ENCODE measurements at places on chromosomes 16 and 17.

DNA sequence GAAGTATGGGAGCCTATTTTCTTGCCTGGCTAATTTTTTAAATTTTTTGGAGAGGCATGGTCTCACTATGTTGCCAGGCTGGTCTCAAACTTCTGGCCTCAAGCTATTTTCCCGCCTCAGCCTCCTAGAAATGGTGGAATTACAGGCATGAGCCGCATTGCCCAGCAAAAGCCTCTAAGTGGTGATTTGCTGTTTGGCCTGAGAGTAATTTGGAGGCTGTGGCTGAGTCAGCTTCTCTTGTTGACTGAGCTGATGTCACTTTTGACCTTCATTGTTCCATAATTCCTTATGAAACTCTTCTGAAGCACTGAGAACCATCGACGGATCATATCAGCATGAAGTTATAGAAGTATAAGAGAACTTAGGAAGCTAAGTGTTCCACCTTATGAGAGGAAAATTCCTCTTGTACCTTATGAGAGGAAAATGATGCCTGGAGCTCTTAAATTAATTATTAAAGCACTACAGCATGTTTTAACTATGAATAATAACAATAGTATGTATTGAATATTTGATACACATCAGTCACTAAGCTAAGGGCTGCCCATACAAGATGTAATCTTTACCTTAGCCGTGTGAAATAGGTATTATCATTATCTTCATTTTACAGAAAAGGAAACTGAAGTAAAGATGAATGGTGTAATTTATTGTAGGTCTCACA lies 220.8 kb upstream of the MON1B start:
- no peak for DNase-seq

DNA sequence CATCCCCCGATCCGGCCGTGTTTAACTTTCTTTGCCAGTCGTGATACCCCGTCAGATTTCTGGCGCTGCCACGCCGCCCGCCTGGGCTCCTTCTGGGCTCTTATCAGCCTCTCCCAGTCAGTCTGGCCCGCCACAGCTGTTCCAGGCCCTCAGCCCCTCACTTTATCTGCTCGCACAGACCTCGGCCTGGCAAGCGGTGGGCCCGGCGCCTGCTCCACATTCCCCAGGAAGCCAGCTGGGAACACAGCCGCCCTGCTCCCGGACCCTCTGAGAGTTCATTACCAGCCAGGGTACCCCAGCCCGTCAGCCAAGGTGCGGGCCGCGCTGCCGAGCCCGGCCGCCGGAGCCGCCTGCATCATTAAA lies 157.5 kb downstream of the ZNF423 start:
- no peak for DNase-seq

DNA sequence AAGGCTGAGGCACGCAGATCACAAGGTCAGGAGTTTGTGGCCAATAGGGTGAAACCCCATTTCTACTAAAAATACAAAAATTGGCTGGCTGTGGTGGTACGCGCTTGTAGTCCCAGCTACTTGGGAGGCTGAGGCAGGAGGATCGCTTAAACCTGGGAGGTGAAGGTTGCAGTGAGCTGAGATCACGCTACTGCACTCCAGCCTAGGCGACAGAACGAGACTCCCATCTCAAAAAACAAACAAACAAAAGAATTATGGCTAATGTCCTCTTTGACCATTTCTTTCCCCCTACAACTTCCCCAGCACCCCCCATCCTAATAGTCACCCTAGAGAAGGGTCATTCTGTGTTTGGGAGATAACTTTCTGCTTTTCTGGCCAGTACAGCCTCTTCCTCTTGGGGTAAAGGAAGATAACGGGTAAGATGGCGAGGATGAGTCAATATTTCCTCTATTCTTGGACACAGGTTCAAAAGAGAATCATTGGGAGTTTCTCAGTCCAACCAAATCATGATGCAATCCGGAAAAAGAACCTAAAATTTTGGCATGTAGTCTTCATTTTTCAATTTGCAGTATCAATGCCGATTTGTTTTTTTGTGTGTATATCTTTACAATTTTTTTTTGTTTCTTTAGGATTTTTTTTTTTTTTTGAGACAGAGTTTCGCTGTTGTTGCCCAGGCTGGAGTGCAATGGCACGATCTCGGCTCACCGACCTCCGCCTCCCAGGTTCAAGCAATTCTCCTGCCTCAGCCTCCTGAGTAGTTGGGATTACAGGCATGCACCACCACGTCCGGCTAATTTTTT lies 107.6 kb upstream of the MED13 start:
- no peak for DNase-seq

- peak; percentile 96 for DNase-seq
Observed at GRCh38 chr17:76737082-76737675, at the start of gene SRSF2. TSS of gene SRSF2 (minus strand) at chr17:76737331. CDS start at chr17:76737160, 171 bp downstream.

GRCh38 chr16:31350275-31351005 lies 4.5 kb upstream of the ITGAX start:
- DNase-seq = no peak

DNA sequence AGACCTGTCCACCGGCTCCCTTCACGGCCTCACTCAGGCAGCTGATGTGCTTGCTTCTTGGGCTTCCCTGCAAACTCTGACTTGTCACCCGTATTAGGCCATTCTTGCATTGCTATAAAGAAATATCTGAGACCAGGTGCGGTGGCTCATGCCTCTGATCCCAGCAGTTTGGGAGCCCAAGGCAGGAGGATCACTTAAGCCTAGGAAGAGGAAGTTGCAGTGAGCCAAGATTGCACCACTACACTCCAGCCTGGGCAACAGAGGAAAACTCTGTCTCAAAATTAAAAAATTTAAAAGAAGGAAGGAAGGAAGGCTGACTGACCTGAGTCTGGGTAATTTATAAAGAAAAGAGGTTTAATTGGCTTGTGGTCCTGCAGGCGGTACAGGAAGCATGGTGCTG lies 17.0 kb downstream of the SOST start:
- no peak for DNase-seq

- no peak for DNase-seq
Observed at GRCh38 chr16:12235110-12235509, 258.6 kb downstream of the SNX29 start.

DNA sequence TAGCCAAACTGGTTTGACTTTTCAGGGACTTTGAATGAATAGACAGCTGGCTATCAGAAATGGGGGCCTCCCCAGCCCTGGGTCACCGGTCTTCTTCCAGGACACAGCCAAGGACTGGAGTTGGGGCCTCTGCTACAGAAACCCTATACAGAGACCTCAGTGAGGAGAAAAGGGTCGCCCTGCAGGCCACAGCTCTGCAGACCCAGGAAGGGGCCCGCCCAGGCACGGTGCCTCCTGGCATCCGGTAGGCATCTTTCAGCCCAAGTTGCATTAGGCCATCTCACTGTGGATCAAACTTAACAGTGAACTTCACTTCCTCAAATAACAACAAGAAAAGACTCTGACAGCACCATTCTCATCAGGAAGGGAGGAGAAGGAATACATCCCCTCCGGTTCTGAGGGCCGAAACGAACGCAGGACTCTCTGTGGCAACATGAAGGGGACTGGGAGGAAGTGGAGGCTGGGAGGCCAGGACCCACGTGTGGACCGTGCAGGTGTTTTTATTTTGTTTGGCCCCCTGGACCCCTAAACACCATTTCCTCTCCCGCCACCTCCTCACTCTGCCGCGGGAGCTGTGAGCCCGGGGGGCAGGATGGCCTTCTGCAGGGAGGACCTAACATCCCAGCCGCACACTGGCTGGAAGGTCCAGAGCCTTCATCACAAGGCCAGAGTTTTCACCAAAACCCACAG lies 7.2 kb downstream of the SLC38A10 start:
- DNase-seq = no peak

DNA sequence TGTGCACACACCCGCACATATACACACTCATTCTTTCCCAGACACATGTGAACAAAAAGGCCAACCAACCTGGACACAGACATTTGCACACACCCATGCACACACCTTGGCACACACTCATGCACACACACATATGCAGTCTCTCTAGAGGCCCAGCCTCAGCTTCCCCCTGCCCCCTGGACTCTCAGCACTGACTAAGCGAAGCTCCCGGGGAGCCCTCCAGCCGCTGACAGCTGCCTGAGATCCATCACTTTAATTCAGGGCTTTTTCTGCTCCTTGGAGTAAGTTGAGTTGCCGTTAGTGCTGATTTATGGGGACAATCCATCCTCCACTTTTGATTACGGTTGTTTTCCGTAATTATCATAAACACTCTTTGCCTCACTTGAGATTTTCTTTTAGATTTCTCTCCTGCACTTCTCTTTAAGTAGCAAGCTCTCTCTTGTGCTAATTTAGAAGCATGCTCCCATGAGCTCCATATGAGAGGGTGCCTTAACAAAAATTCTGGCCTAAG lies 158.6 kb upstream of the CDC42EP4 start:
- DNase-seq = no peak

GRCh38 chr16:49542391-49542891 lies 168.8 kb downstream of the C16orf78 start:
- no peak for DNase-seq

DNA sequence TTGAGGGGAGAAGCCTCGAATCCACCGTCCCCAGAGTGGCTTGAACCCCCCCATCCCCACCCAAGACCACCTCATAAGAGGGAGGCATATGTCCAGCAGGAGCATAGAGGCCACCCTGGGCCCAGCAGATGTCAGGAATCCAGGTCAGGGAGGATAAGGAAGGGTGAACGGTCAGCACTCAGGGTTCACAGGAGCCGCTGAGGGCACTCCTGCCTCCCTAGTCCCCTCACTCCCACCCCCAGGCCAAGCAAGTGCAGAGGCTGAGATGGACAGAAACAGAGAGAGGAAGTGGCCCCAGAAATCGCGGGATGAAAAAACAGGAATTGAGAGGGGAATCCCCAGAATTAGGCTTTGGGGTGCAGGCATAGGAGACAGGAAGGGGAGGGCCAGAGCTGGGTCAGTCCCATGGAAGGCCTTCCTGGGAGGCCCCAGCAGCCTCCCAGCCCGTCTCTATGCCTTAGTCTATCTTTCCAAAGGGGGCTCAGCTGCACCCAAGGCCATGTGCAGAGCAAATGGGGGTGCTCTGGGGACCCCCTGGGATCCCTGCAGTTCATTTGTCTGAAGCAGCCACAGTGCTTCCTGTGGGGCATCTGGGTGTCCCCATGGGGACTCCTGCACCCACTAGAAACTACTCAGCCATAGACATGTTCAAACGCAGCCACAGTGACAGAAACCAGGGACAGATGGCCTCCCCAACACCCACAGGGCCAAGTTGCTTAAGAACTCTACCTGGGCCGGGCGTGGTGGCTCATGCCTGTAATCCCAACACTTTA lies 1.7 kb downstream of the CMTM3 start:
- no peak for DNase-seq

GRCh38 chr16:56369202-56369601 lies 56.1 kb downstream of the AMFR start:
- DNase-seq = no peak

DNA sequence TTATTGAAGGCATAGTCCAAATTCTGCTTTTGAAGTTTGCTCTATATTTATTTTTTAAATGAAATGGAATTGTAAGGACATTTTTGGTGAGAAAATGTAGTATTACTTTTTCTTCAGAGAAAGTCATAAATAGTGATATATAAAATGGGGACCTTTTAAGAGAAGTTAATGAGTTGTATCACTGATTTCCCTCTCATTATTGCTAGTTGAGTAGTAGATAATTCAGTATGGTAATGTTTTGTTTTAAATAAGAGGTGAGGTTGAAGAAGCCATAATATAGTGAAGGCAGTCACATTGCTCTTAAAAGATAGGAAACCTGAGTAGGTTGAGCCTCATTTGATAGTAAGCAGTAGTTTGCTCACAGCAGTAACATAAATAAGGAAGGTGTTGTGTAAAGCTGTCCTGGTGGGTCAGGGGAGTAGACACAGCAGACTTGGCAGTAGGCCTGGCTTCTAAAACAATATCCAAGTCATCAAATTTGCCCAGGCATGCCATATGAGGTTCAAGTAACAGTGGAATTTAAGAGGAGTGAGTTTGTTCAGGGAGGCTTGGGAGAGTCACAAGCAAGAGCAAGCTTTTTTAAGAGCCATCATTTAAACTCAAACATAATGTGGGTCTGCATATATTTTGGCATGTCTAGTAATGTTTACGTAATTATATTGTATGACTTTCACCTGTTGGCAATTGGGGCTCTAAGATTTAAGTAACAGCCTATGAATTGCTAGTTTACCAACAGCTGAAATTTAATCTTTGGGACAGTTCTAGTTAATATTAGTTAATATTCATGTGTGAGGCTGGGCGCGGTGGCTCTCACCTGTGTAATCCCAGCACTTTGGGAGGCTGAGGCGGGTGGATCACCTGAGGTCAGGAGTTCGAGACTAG lies 6.5 kb downstream of the NFATC3 start:
- no peak for DNase-seq

DNA sequence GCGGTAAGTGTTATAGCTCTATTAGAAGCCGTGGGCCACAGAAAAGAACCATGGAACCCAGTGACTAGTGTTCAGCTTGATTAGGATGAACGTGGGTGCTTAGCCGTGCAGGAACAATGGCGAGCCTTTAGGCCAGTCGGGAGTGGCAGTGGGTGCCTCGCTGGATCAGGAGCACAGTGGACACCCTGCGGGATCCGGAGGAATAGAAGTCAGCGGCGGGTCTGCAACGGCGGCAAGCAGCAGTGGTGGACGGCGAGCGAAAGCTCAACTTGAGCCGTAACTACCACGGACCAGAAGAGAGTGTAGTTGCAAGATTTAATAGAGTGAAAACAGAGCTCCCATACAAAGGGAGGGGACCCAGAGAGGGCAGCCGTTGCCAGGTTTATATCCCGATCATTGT lies 37.3 kb upstream of the CDH15 start:
- no peak for DNase-seq

DNA sequence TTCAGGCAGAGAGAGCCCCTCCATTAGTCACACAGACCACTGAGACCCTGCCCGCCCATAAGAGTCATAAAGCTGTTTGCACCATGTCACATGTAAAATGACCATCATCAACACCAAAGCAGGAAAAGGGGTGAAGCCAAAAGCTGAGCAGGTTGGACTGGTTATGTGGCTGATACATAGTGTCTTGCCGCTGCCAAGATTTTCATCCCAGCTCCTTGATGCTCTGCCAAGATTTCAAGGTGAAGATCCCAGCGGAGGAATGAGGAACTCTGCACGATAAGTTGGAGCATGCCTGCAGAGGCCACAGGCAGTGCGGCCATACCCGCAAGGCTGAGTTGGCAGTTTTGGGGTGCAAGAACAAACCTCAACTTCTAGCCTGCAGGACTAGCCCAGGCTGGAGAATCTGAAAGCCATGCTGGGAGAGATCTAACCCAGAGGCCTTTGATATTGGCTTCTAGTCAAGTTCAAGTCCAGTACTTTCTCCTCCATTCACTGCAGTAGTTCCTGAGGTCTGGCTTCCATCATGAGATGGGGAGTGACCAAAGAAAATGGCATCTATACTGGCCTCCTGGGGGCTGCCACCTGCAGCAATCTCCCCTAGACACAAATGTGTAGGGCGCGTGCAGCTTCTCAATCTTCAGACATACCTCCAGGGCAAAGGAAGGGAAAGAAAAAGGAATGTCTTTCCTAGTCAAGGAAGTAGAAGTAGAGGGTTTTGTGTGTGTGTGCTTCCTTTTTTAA lies 79.7 kb upstream of the NOL11 start:
- no peak for DNase-seq

- no peak for DNase-seq
Observed at GRCh38 chr16:3094289-3095027, 4.6 kb downstream of the ZSCAN10 start.

DNA sequence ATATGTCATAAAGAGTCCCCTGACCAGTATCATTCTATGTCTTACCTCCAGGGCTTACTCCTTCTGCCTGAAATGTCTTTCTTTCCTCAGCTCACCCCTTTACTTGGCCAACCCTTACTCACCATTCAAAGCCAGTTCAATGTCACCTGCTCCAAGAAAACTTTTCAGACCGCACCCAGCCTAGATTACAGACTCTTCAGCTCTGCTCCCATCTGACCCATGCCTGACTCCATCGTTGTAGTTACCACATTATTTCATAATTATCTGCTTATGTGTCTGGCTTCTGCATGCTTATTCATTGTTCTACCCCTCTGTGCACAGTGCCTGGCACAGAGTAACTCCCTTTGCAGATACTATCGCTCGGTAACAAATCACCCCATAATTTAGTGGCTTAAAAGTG lies 62.5 kb upstream of the TOB1 start:
- no peak for DNase-seq
